Activated T-cell treated with anti-CD3 and anti-CD28 coated beads, Interleukin-2, amount 50 U/mL, for 72 hours (primary cell): ENCODE measurements at places on chromosomes 6 and 20.
A peak's percentile ranks its signal among the peaks of the same experiment; 100 is the strongest.

DNA sequence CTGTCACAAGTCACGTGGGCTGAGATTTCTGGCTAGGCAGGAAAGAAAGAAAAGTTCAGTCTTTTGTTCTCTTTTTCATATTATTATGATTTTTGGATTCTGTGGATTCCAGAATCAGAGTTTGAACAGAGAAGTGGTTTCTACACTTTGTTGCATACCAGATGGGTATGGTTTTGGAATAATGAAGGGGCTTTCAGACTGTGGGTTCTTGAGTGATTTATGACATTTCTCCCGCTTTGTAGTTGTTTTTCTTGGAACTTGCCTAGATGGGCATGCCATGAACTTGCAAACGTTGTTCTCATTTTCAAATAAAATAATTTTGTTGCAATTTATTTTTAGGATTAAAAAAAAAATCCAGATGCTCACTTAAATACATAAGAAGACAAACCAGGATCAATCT, 34.4 kb downstream of the CBFA2T2 start:
- DNase-seq = no peak

DNA sequence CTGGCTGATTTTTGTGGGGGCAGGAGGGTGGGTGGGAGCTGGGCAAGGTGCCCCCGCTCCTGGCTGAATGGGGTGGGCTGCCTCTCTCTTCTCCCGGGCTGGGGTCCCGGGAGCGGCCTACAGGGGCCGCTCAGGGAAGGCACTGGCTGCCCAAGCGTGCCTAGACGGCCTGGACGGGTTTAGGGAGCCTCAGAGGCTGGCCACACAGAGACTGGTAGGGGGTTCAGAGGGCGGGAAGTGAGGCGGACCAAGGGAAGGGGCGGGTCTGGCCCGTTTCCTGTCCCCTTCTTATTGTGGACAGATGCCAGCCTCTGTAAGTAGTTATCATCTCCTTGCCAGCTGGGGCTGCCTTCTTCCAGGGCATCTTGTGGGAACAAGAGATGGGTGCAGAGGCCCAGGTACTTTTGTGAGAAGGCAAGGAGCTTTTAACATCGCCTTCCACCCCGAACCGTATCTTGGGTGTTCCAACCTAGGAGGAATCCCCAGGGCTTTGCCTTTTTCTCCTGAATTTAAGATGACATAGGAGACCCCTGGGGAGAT, 437 bp downstream of the CD40 start:
- peak; percentile 23 for DNase-seq

- no peak for DNase-seq
Observed at GRCh38 chr6:105209950-105210706, 30.3 kb upstream of the POPDC3 start.

GRCh38 chr20:21262812-21263211, 40.3 kb upstream of the XRN2 start:
- no peak for DNase-seq

- no peak for DNase-seq
Observed at GRCh38 chr6:15036690-15037245, 209.1 kb upstream of the JARID2 start.

GRCh38 chr6:158499601-158500000, 60.3 kb upstream of the TMEM181 start:
- no peak for DNase-seq

DNA sequence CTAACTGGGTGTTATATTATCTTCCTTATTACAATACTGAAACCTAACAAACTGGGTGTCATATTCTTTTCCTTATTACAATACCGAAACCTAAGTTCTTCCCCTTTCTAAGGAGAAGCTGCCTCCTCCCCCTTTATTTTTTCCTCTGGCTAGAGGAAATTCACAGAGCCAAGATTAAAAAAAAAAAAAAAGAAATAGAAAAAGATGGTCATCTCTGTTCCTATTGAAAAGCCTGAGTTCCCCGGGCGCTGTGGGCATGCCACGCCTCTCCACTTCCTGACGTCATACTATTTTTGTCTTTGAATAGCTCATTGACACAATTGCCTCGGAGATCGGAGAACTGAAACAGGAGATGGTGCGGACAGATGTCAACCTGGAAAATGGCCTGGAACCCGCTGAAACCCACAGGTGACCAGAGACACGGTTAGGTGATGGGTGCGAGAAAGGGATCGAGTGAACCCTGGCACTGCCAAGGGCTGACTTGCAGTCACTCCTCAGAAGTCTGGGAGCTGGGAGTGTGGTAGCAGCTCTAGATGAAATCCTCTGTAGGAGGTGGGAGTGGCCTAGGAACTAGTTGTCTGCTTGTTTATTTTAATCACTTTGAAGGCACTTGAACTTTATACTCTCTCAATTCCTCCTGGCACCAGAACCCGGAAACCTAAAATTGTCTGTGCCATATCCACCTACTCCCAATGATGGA, 82.2 kb upstream of the NAA20 start:
- DNase-seq = no peak

GRCh38 chr6:118934461-118935330, at the start of gene MCM9:
TSS of gene MCM9 (minus strand) at chr6:118935159. CDS start at chr6:118931723, 3,436 bp downstream.
- DNase-seq = peak; percentile 95

GRCh38 chr6:68652117-68652536, 17.0 kb downstream of the ADGRB3 start:
- no peak for DNase-seq

DNA sequence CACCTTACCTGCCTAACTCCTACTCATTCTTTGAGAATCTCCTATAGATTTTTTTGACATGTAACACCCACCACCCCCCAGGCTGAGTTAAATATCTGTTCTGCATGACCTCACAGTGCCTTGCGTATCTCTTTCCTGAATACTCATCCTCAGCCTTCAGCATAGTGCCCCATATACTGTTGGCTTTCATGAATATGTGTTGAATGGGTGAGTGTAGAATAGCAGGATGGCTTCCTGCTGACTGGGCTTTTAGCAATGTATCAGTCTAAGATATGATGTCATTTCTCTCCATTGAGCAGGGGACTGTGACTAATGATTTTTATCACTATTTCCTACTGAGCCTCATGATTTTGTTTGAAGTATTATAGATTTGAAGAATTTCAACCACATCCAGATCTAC, 361.6 kb upstream of the MARCKS start:
- DNase-seq = no peak

DNA sequence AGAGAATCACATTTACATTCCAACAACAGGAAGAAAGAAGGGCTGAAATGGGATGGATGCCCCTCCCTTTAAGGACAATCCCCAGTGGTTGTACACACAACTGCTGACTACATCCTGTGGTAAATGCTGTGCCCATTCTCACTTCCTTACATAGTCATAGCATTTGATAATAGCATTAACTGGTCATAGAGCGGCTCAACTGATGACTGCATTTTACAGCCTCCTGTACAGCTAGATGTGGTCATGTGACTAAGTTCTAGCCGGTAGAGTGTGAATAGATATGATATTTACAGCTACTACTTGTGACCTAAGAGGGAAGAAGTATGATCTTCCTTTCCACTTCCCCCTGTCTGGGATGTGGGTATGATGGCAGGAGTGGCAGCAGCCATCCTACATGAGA, 24.7 kb downstream of the KCNK17 start:
- DNase-seq = no peak

DNA sequence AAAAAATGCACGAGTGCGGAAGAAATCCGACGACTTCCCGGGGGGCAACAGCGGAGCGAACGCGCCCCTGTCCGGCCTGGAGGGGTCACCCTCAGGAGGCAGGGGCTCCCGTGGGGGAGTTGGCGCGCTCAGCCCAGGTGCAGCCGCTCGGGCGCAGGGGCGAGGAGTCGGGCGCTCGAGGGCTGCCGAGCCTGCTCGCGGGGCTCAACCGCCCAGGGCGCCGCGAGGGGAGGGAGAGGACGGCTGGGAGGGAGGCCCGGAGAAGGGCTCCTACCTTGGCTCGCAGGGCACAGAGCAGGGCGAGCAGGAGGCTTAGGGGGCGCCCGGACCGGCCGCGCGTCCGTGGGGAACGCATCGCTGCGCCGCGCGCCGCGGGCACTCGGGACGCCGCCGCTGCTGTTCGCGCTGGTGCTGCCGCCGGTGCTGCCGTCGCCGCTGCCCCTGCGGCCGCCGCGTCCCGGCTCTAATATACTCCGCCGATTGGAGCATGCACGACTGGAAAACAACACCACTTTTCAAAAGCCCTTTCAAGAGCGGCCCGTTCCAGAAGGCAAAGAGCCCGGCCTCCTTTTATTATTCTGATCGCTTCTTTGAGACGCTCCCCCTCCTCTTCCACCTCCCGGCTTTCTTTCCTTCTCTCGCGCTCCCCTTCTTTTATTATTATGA, 490 bp downstream of the JAG1 start:
- peak; percentile 30 for DNase-seq

DNA sequence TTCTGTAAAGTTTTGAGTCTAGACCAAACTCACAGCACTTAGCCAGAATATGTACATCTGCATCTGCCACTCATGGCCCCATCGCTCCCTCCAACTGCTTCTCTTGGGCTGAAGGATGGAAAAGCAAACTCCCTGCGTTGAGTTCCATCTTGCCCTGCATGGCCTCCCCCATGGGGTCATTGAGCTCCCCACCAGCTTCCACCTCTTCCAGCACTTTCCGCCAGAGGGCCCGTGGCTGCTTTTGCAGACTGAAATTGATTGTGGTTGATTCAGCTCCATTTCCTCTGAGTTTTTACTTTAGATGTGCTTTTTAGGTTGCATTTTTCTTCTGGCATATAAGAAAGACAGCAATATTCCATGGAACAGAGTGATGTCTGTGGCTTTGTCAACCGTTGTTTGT, 263.1 kb downstream of the ESR1 start:
- no peak for DNase-seq

DNA sequence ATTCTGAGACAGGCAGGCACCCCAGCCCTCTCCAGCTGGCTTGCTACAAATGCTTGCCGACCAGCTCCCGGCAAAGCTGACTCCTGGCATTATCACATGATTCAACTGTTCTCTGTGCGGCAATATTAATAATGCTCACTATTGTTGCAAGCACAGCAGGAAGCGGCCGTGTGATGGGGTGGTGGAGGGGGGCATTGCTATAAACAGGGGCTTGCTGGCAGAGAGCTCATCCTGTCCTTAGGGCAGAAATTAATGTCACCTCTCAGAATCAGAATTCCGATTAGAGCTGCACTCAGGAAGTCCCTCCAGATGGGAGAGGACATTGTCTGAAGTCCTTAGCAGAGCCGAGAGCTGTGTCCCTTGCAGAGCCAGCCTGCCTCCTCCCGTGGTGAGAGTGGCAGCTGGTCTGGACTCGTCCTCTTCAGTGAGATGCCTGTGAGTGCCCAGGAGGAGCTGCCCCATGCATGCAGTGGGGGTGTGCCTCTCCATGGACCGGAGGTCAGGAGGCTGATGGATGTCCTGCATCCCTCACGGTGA, 162.5 kb downstream of the CDH4 start:
- DNase-seq = no peak

DNA sequence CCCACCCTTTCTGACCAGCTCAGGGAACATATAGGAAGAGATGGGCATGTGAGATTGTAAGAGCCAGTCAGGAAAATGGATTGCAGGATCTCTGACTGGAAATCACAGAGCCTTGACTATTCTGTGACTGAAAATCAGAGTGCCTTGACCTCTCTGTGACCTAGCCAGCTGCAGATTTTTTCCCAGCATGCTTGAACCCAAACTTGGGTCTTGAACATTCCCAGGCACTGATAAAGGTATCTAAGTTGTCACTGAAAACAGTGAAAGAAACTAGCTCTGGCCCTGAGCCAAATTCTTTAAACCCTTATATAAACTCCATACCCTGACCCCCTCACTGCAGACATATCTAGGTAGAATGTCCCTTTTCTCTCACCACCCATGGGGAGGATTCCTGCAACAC, 2.3 kb upstream of the ZNF165 start:
- DNase-seq = no peak

GRCh38 chr6:39688494-39688893, 36.7 kb downstream of the KIF6 start:
- DNase-seq = no peak

GRCh38 chr6:106732376-106732940, 103.1 kb downstream of the QRSL1 start:
- no peak for DNase-seq

- DNase-seq = peak; percentile 66
Observed at GRCh38 chr20:62929051-62929538, 2.8 kb upstream of the DIDO1 start.

GRCh38 chr20:24370249-24370648, 99.2 kb upstream of the SYNDIG1 start:
- DNase-seq = no peak

DNA sequence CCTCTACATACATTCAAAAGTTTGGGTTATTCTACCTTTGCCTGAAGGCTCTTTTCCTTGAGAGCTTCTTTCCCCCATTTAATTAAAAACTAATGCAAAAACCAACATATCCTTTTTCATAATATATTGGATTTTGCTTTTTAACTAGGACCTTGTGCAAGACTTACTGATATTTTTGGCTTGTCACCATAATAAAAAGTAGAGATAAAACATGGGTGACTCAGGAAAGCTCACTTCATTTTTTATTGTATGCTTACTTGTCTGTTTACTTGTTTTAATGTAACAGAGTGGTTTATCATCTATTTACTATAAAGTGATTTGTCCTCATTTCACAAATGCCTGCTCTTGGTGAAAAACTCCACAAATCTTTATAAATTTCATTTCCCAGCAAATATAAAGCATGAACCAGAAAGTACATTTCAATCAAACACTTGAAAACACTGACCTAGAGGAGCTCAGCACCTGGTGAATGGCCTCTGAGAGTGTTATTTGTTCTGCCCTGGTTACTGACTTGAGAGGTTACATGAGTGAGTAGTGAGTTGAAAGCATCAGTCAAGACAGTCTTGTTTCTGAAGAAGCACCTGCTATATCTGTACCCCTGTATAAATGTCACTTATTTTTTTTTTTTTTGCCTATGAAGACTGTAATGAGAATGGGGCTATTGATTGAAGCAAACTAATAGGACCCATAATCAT, 20.8 kb downstream of the ADGRG6 start:
- DNase-seq = no peak

GRCh38 chr6:38848760-38849159, 133.6 kb downstream of the DNAH8 start:
- DNase-seq = no peak

DNA sequence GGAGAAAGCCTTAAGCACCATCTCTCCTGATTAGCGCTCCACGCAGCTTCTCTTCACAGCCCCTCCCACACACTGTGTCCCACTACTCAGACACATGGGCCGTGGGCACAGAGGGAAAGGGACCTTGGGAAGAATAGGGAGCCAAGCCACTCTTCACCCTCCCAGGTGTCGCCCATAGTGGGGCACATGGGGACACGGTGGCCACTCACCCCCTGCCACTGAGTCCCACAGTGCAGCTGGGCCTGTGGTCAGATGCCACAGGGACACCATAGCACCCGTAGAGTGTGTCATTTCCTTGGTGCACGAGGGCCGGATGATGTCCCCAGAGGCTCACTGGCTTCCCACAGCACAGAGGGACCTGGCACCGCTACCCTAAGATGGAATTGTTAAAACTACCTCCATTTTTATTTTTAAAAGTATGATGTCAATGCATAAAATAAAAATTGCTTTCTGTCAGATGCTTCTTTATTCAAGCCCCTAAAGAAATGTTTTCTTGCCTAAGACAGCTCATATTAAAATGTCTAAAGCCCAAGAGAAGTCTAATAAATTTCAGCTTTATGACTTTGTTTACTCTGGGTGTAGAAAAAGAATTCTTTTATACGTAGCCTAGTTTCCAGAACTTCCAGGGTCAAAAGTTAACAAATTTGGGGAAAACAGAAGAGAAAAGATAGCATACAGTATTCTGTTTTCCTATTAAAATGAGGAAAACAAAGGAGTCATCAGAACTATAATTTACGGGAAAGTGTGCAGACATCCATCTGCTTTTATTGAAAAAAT, 191.0 kb upstream of the SNX9 start:
- no peak for DNase-seq
